ENCODE measurements at places on chromosomes 13 and 19.

- no peak for DNase-seq
Measured at GRCh38 chr13:35763782-35764123, 287.3 kb upstream of the MAB21L1 start.

- DNase-seq = no peak
Measured at GRCh38 chr13:30845297-30846214, 60.5 kb upstream of the MEDAG start.

- no peak for DNase-seq
Measured at GRCh38 chr13:23349161-23349897, 84.2 kb downstream of the SACS start.

GRCh38 chr13:110073982-110074381, 233.0 kb downstream of the COL4A1 start:
- DNase-seq = no peak

- no peak for DNase-seq
Measured at GRCh38 chr13:57438072-57438471, 193.5 kb upstream of the PCDH17 start.
